Sciatic nerve (tissue), 2 donors: ENCODE measurements at places on chromosomes 7 and 10. TPM values are rescaled to one million over a fixed set of nuclear protein-coding genes. Genes with fewer than 3 reads are reported as not detected.

CALML3 gene
- total RNA-seq, result not detected

FAM25A gene
- not detected for total RNA-seq

SPDYE16 gene
- total RNA-seq, result 1.9 TPM

PNLIPRP2 gene
- total RNA-seq, result 1.6 TPM

ATP5F1C gene
- 150 TPM for total RNA-seq

ATRNL1 gene
- 5.6 TPM for total RNA-seq

IFIT1 gene
- 21.0 TPM for total RNA-seq

FOXI2 gene
- 0.40 TPM for total RNA-seq

SSC4D gene
- total RNA-seq, result 0.58 TPM

- DNase-seq, result no peak
Observed at GRCh38 chr10:60662917-60663614, 115.2 kb upstream of the CDK1 start.

DNA sequence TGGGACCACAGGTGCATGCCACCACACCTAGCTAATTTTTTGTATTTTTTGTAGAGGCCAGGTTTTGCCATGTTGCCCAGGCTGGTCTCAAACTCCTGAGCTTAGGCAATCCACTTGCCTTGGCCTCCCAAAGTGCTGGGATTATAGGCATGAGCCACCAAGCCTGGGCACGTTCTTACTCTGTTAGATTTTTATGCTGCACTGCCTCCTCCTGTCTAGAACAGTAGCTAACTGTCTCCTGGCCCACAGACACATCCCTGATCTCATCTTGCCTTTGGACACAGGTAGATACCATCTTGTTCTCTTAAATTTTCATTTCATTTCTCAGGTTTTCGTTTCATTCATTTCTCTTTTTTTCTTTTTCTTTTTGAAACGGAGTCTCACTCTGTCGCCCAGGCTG is 41.1 kb downstream of the BLVRA start:
- DNase-seq, result no peak

GRCh38 chr10:76230921-76231285 is 799.5 kb downstream of the LRMDA start:
- no peak for DNase-seq

DNA sequence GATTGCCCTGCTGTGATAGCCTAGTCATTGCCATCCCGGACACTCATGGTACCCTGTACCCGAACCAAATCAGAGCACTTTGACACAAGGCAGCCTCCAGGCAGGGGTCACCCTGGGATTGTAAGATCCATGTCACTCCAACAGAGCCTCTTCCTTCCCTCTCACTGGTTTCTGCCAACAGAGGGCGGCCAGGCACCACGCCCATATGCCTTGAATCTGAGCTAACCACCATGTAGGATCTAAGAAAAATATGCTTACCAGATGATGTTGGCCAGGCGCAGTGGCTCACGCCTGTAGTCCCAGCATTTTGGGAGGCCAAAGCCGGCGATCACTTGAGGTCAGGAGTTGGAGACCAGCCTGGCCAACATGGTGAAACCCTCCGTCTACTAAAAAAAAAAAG is 389.2 kb upstream of the KLF6 start:
- no peak for DNase-seq

DNA sequence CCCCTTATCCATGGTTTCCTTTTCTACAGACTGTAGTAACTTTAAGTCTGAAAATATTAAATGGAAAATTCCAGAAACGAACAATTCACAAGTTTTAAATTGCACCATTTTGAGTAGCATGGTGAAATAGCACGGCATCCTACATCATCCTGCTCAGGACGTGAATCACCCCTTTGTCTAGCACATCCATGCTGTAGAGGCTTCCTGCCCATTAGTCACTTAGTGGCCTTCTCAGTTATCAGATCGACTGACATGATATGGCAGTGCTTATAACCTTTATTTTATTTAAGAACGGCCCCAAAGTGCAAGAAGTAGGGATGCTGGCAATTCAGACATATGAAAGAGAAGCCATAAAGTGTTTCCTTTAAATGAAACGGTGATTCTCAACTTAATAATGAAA is 82.7 kb downstream of the CPXM2 start:
- DNase-seq, result no peak

DNA sequence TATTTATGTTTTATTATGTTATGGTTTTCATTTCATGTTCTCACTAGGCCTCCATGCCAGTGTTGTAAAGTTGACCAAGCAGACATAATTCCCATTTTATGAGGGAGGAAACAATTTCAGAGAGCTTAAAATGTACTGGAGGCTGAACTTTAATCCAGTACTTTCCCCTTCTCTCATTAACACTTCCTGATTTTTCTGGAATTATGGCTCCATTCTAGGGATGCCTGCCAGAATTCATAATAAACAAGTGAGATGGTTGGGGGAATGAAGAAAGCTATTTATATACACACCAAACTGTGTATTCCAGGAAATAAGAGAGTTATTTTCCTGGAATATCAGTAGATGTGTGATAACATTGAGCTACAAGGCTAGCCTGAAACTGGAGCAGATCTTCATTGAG is 6.9 kb downstream of the TMEM236 start:
- no peak for DNase-seq

DNA sequence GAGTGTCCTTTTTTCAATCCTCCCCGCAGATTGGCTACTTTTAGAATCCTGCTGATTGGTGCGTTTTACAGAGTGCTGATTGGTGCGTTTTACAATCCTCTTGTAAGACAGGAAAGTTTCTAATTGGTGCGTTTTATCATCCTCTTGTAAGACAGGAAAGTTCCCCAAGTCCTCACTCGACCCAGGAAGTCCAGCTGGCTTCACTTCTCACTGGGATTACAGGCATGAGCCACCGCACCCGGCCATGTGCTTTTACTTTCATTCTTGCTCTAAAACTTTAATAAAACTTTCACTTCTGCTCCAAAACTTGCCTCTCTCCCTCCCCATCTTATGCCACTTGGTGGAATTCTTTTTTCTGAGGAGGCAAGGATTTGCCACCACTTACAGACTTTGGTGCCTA is 17.0 kb upstream of the WAPL start:
- DNase-seq, result no peak

GRCh38 chr10:78455236-78455635 is 421.6 kb downstream of the RPS24 start:
- DNase-seq, result no peak

- no peak for DNase-seq
Observed at GRCh38 chr10:86665868-86666267, 2.4 kb upstream of the LDB3 start.

DNA sequence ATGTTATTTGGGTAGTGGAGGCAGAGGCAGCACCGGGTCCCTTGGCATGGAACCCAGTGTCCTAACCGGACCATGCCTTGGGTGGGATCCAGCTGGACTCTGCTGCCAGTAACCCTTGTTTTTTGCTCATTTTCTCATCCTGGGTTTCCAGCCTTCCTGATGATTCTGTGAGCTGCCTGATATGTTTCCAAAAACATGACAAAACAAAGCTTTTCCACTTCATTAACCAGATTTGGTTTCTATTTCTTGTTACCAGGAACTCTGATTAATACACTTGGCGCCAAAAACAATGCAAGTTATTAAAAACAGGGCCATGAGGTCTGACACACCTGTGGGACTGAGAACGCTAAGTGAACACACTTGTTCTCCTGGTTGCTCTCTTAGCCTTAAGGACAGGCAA is 32.8 kb upstream of the DLG5 start:
- no peak for DNase-seq

DNA sequence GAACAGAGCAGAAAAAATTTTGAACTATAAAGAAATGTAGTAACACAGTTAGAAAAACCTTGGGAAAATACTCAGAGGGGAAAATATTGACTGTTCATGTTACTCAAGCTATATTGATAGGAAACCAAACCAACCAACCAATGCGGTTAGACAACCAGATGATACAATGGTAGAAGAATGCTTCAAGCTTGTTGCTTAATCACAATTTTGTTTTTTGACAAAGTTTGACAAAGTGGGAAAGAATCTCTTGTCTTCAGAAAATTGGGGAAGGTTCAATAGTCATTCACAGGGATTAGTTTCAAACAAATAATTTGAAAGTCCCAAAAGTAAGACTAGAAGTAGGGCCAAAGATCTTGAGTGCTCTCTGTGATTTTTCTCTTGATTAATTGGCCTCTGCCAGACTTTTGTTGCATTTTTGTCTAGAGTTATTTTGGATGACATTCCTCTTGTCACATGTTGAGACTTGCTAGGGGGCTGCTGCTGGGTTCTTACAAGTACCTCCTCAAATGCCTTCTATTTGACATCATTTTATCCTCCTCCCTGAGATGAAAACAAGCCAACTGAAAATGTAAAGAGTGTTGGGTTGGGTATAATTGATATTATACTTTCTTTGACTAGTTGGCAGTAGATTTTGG is 233.1 kb upstream of the PHYHIPL start:
- no peak for DNase-seq

- no peak for DNase-seq
Observed at GRCh38 chr7:47570649-47571050, 11.3 kb downstream of the TNS3 start.

DNA sequence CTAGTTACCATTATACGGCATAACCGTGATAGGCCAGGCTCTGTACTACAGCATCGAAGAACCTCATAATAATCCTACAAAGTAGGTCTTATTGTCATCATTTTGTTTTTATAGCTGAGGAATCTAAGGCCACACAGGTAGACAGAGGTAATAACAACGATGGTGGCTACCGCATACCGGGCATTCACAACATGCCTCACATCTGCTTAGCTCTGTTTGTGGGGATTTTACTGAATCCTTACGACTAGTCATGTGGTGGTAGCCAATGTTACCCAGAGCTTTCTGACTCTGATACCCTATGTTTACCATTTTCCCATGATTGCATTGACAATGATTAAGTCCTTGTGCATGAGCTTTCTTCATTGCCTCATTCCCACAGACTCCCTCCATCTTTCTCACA is 269.4 kb downstream of the TCF7L2 start:
- DNase-seq, result no peak

DNA sequence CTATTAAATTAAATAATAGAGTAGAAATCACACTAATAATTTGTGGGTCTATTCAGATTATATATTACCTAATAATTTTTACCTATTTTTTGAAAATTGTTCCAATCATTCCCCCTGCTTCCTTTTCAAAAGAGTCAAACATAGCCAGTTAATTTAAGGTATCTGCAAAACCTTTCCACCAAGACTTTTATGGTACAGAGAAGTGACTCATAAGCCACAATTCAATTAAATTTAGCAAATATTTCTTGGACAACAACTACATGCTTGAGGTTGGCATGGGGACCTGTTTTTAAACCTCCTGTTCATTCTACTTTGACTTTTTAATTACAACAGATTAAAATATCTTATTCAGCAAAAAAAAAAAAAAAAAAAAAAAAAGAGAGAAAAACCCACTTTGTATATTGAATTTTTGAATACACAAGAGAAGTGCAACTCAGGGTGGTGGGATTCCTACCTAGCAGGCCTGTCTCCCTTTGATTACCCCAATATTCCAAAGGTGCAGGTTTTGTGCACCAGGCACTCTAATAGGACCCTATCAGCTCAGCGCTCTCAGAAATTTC is 301.9 kb upstream of the C7orf33 start:
- no peak for DNase-seq

DNA sequence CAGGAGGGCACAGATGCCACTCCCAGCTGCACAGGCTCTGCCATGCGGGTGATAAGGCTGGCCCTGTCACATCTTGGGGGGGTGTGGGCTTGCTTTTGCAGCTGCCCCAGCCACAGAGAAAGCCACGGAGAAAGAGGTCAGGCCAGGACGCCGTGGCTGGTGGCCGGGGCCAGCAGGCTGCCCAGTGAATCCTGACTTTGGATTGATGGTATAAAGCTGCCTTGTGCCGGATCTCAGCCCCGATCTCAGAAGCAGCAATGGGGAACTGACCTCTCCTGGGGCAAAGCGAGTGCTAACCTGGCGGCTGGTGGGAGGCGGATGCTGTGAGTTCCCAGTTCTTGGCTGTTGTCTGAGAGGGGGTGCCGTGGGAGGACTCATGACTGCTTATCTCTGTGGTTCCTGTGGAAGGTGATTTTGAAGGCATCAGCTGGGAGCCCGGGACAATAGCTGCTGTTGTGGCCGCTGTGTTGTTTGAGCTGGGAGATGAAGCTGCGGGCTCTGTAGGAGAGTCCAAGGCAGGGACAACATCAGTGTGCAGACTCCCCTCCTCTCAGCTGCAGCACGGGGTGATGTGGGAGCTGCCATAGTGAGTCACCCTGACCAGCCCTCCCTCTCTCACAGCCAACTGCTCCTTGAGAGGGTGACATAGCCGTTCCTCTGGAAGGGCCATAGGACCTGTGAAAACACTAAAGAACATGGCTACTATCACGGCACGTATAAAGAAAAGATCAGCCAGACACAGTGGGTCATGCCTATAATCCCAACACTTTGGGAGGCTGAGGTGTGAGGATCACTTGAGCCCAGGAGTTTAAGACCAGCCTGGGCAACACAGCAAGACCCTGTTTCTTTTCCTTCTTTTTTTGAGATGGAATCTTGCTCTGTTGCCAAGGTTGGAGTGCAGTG is 17.0 kb downstream of the IL15RA start:
- DNase-seq, result peak; percentile 41

- peak; percentile 69 for DNase-seq
Observed at GRCh38 chr10:86400705-86401587, 34.4 kb upstream of the GRID1 start.

DNA sequence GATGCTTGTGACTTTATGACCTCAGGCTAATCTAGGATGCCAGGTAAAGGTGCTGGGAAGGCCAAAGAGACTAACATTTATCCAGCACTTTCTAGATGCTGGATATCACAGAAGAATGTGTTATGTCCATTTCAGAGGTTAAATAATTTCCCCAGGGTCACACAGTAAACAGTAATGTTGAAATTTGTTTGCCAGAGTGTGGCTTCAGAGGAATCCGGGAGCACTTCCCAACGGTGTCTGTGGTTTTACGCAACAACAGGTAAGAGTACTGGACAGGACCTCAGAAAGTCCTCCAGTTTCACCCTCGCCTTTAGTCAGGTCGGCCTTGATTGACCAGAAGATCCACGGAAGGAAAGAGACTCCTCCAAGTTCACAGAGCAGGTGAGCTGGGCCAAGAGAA is 1.7 kb downstream of the SHTN1 start:
- DNase-seq, result no peak

DNA sequence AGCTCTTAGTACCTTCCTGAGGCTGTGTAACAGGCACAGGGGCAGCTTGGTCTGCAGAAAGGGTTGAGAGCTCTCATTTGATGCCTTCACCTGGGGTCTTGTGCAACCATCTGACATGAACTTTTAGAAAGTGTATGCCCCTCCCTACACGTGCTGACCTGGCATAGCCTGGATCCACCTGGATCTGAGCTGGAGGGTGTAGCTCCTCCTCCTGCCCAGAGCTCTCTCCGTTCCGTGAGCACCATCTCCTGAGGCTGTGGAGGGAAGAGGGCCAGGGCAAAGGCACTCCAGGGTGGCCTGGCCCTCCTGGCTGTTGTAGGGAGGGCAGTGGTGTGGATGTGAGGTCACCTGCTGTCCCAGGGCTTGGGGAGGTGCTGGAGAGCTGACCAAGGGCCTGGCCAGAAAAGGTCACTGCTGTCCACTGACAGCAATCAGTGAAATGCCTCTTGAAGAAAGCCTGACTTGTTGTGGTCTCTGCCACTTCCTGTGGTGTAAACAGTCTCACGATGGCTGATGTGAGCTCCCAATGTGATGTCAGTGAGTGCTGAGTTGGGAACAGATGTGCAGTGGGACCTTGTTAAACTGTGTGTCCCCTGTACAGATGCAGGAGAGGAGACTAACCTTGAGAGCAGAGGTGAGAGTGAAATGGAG is 23.0 kb downstream of the AMZ1 start:
- DNase-seq, result no peak

GRCh38 chr7:102061981-102062390 is 224.7 kb upstream of the SH2B2 start:
- DNase-seq, result no peak

- DNase-seq, result no peak
Observed at GRCh38 chr7:27339478-27339877, 96.9 kb downstream of the EVX1 start.
